GOT3 (cell line): ENCODE measurements at places on chromosomes 7 and 10.

- DNase-seq: no peak
Observed at GRCh38 chr10:21513405-21513788, 12.1 kb downstream of the SKIDA1 start.

DNA sequence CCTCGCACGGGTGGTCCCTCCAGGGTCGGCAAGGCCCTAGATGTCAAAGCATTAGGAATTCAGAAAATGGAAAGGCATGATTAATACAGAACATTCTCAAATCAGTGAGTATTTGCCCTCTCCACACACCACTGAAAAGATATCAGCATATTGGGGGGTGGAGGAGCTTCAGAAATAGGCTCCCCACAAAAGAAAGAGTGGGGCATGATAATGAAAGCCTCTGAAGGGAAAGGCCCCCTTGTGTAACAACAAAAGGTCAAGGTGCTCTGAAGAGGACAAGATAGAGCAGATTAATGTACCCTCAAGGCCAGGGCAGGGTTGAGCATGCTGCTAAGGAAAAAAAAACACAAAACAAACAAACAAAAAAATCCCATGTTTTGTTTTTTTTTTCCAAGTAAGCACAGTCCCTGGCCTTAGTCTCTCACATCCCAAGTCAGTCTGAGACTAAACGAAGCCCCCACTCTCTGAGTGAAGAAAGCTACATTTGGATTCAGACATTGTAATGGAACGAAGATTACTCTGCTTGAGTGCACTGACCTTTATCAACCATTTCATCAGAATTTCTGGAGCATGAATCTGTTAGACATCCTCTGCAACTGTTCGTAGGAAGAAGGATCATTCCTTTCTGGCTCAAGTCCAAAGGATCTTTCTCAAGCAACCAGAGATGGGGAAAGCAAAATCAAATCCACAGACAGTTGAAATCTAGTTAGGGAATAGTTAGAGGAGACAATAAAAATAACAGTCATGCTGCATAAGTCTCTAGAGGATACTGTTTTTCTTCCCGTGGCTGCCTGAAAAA is 27.4 kb upstream of the DGKI start:
- DNase-seq: no peak

GRCh38 chr10:45255706-45256105 is 59.7 kb downstream of the OR13A1 start:
- no peak for DNase-seq

GRCh38 chr10:97179731-97180362 is 5.9 kb downstream of the SLIT1 start:
- DNase-seq: no peak

- DNase-seq: no peak
Observed at GRCh38 chr10:128064970-128065580, 61.1 kb downstream of the MKI67 start.

DNA sequence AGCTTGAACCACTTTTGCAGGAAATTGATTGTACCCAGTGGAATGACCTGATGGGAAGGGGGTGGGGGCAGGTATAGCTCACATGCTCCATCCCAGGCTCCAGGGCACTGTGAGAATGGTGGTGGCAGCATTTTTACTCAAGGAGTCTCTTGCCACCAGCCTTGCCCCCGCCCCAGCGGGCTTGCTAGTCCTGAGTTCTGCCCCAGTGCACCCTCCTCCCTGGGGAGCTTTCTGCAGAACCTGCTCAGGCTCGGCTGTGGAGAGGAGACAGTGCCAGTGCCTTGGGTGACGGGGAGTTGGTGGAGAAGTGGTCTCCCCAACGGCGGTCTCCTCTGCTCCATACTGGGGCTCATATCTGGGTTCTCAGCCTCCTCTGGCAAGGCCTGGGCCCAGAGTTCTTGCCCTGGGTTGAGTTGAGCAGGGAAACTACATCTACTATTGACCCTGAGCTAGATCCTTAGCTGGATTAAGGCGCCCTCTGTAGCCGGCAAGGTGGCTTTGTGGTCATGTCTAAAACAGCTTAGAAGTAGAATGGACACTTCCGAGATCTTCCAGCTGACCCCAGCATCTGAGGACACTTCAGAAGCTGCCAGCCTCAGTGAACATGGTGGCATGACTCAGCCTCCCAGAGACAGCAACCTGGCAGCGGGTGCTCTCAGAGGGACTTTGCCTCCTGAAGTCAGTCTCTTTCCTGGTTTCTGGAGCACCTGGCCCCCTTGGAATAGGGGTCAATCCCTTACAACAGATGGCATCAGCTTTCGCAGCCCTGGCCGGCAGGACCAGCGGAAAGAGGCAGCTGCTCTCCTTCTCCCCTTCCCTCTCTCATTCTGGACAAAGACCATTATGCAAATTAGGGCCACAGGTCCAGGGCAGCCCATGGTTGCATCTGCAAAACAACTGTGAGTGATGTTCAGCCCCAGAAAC is 363.4 kb upstream of the MKI67 start:
- DNase-seq: no peak

GRCh38 chr7:91156316-91157185 is 107.7 kb upstream of the FZD1 start:
- DNase-seq: no peak

DNA sequence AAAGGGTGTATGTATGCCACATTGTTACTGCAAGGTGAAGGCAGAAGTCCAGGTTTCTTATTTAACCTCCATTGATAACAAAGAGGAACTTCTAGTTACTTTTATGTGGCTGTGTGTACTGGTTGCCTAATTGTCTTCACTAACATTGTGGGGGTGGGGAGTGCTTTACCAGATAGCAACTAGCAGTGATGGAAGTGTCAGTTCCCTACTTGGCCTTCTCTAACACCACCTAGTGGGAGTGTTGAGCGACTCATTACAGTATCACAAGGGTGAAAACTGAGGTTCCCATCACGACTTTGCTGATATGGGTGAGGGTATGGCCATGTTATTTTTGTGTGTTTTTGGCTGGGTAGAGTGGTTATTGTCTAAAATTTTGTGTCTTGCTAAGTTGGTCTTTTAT is 274.4 kb downstream of the THSD7A start:
- DNase-seq: no peak

- no peak for DNase-seq
Observed at GRCh38 chr10:65779985-65780384, 1145.9 kb upstream of the LRRTM3 start.

DNA sequence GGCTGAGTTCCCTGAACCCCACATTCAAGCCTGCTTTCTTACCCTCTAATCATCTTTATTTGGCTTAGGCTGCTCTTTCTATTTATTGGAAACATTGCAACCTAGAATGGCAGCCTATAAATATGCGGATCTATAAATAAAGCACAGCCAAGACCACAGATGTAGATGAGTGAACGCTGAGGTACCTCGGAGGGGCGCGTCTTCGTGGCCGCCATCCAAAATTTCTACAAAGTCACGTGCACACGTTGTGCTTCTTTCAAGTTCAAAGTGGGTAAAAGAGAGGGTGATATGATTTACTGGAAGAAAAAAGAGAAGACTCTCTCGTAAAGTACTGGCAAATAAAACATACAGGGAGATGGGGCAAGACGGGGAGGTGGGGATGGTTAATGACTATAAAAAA is 132.6 kb upstream of the RSU1 start:
- DNase-seq: no peak

- no peak for DNase-seq
Observed at GRCh38 chr10:74078037-74078436, 72.6 kb downstream of the AP3M1 start.

- no peak for DNase-seq
Observed at GRCh38 chr10:44963772-44964633, 4.4 kb downstream of the RASSF4 start.

DNA sequence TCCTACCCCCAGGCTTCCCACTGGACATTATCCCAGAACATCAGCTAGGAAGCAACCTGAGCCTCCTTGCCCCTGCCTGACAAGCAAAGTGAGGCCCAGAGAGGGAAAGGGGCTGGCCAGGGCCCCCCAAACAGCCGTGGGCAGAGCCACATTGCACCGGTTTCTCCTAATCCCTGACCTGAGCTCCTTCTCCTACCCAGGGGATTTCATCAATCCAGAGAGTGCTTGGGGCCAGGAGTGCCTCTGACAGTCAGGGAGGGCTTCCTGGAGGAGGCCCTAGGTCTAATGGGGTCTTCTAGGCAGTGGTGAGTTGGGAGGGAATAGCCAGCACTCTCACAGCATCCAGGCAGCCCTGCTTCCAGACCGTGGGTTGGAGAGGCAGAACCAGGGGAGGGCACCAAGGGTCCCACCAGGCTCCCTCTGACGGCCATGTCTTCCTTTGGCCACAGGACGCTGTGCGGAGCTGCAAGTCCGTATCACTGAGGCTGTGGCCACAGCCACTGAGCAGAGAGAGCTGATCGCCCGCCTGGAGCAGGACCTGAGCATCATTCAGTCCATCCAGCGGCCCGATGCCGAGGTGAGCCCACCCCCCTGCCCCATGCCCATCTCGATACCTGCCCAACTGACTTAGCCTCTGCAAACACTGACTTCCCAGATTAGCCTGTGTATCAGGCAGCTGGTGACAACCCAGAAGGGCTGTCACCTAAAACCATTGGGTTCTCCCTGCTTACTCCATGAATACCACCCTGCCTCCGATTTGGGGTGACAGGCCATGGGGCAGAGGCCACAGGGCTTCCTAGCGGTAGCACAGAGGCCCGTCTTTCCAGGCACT is 13.5 kb upstream of the SH2B2 start:
- no peak for DNase-seq
